ENCODE measurements at places on chromosomes 3 and 15. TPM values are rescaled to one million over a fixed set of nuclear protein-coding genes. Genes with fewer than 3 reads are reported as not detected.

GRCh38 chr3:24595796-24596195 lies 101.1 kb upstream of the THRB start:
- no peaks in the 10 kb centered on the region for H3K4me1 ChIP-seq
- H3K4me3 ChIP-seq, result no peak overlapping the region
- no peak overlapping the region for H3K27ac ChIP-seq
- H3K27me3 ChIP-seq, result 0 out of 2 replicates have a peak, but pooled peaks cover 3% of the 10 kb centered on the region
- no peaks in the 10 kb centered on the region for H3K36me3 ChIP-seq

GRCh38 chr15:33742800-33743199 lies 225.5 kb upstream of the CHRM5 start:
- H3K36me3 ChIP-seq, result no peaks in the 10 kb centered on the region
- no peak for DNase-seq
- H3K27ac ChIP-seq, result no peak overlapping the region
- no peaks in the 10 kb centered on the region for H3K27me3 ChIP-seq
- no peaks in the 10 kb centered on the region for H3K4me1 ChIP-seq

Gene GOLGA8S
- total RNA-seq, result not detected

Gene MUC4
- total RNA-seq, result not detected

Gene GP5
- total RNA-seq, result not detected

Gene TMEM40
- 0.18 TPM for total RNA-seq

Gene ATP13A5
- not detected for total RNA-seq

GRCh38 chr15:101615986-101616848 lies 36.0 kb downstream of the TM2D3 start:
- DNase-seq, result no peak
- H3K27ac ChIP-seq, result no peak overlapping the region
- no peak overlapping the region for H3K4me3 ChIP-seq
- no peaks in the 10 kb centered on the region for H3K36me3 ChIP-seq
- no peaks in the 10 kb centered on the region for H3K27me3 ChIP-seq

GRCh38 chr3:136893848-136894443 lies 31.9 kb downstream of the NCK1 start:
- no peak overlapping the region for H3K4me3 ChIP-seq
- no peak for DNase-seq
- H3K27me3 ChIP-seq, result no peaks in the 10 kb centered on the region
- H3K36me3 ChIP-seq, result peaks cover 20% of the 10 kb centered on the region
- H3K4me1 ChIP-seq, result peaks cover 59% of the 10 kb centered on the region
- 0 out of 2 replicates have a peak overlapping the region, but pooled peaks have one; percentile 6 for H3K27ac ChIP-seq

Gene SLC22A13
- total RNA-seq, result 0.90 TPM

DNA sequence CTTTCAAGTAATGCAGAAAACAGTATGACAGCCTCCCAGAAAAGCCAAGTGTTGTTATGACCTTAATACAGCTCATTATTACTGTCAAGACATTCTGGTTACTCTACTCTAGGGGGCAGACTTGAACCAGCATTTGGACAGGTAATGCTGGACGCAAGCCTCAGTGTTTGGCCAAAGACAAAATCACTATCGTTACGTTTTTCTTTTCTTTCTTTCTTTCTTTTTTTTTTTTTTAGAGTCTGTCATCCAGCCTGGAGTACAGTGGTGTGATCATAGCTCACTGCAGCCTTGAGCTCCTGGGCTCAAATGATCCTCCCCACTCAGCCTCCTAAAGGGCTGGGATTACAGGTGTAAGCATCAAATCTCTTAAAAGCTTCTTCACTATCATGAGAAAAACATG lies 29.4 kb upstream of the TMEM45A start:
- H3K27ac ChIP-seq, result no peak overlapping the region
- no peaks in the 10 kb centered on the region for H3K36me3 ChIP-seq
- peaks cover 4% of the 10 kb centered on the region for H3K4me1 ChIP-seq
- DNase-seq, result peak; percentile 79

GRCh38 chr3:48372862-48373435 lies 930 bp downstream of the FBXW12 start:
- no peak for DNase-seq
- peaks cover 9% of the 10 kb centered on the region for H3K4me1 ChIP-seq

- no peak overlapping the region for H3K27ac ChIP-seq
- DNase-seq, result no peak
- no peak overlapping the region for H3K4me3 ChIP-seq
- no peaks in the 10 kb centered on the region for H3K4me1 ChIP-seq
- H3K27me3 ChIP-seq, result no peaks in the 10 kb centered on the region
- no peaks in the 10 kb centered on the region for H3K36me3 ChIP-seq
Observed at GRCh38 chr3:171183042-171183441, 156.5 kb upstream of the SLC2A2 start.

DNA sequence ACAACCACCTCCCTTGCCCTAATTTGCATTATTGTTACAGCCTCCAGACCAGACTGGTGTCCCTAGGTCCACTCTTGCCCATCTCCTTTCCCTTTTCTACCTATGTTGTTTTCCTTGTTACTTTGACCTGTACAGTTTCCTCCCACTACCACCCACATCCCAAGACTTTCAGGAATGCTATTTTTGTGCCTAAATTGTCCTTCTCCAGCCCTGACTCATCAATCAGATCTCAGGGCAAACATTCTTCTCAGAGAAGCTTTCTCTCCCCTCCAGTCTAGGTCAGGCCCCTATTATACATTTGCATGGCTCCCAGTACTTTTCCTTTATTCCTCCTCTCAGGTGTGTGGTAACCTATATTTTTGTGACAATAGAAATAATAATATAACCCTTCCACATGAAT lies 241.5 kb downstream of the IGSF11 start:
- no peak for DNase-seq
- peaks cover 35% of the 10 kb centered on the region for H3K36me3 ChIP-seq
- H3K27me3 ChIP-seq, result no peaks in the 10 kb centered on the region
- peak overlapping the region; percentile 43 for H3K4me3 ChIP-seq

Gene IQSEC1
- 8.2 TPM for total RNA-seq

Gene GUCA1C
- total RNA-seq, result not detected

DNA sequence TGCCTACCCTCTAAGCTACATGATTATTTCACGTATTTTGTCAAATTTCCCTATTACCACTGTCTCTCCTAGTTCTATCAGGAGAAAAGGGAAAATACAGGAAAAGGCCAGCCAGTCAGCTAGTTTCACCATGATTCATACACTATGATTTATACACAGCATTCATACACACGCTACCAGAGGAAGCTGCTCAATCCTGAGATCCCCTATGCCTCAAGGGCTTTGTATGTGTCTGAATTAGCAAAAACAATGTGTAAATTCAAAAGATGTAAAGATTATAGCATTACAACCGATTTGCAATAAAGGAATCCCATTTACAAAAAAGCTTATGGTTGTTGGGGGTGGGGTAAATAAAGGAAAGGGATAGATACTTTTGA lies 3.1 kb upstream of the ACKR4 start:
- H3K27ac ChIP-seq, result no peak overlapping the region
- peaks cover 57% of the 10 kb centered on the region for H3K4me1 ChIP-seq
- peaks cover 3% of the 10 kb centered on the region for H3K36me3 ChIP-seq
- no peak overlapping the region for H3K4me3 ChIP-seq
- no peak for DNase-seq
- no peaks in the 10 kb centered on the region for H3K27me3 ChIP-seq

DNA sequence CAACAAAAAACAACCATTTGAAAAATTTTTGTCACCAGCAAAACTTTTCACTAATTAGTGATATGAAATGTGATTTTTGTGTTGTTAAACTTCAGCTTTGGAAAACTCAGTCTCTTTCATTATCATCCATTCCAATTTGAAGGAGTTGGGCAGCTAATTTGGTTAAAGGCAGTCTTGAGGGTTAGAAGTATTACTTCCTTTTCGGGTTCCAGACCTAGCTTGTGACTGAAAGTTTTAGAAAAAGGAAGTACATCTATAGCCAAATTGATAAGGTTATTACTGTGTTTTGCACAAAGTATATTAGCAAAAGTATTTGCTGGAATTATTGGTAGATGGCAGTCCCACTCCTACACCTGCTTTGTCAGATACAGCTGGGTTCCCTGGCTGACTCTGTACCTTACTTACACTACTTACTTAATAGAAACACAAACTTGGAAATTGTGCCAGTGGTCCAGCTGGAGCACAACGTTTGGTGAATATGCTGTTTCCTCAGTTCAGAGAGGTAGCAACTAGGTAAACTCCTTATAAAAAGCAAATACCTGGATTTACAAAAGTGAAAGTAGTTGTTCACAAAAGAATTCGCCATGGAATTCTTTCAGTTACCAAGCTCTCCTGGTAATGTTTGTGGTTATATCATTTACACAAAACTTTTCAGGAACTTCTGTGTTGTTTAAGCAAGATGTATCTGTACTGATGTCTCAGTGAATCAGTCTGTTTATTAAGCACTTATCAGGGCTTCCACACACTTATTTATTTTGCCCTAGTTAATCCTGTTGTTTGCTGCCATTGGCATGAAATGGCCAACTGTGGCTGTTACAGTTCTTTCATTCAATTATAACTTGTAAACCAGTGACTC lies 31.6 kb downstream of the TIPARP start:
- H3K27ac ChIP-seq, result peak overlapping the region; percentile 59
- H3K36me3 ChIP-seq, result peaks cover 10% of the 10 kb centered on the region
- peaks cover 22% of the 10 kb centered on the region for H3K4me1 ChIP-seq
- no peak overlapping the region for H3K4me3 ChIP-seq
- no peaks in the 10 kb centered on the region for H3K27me3 ChIP-seq

DNA sequence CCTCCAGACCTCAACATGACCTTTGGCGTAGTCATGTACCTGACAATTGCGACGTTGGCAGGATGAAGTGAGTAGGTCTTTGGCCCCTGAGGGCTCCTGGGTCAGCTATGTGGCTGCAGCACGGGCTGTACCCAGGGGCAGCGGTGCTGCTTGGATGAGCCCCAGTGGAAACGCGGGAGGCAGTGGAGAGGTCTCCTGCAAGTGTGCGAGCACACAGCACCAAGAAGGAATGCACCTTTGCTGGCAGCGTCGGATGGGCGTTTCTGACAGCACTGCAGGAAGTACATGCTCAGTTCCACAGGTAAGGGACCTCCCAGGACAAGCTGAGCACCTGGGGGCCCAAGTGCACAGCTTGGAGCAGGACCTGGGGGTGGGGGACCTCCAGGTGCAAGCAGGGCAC lies 67.4 kb upstream of the UNC13C start:
- H3K4me1 ChIP-seq, result no peaks in the 10 kb centered on the region
- no peak overlapping the region for H3K27ac ChIP-seq
- H3K4me3 ChIP-seq, result no peak overlapping the region
- no peak for DNase-seq

DNA sequence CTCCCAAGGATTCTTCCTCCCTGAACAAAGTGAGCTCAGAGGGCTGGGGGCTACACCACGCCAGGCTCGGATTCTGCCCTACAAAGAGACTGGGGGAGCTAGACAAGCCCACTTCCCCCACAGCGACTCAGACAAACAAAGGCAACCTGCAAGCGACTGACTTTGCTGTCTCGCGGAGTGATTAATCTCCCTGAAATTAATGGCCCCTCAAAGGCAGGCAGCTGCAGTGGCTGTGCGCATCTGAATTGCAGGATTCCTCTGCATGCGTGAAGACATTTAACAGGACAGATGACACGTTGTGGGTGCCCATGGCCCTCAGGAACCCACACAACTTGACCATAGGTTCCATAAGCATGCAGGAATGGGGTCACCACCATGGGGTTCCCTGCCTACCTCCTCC lies 18.4 kb downstream of the CTXND1 start:
- H3K27ac ChIP-seq, result no peak overlapping the region
- no peak overlapping the region for H3K4me3 ChIP-seq
- H3K4me1 ChIP-seq, result no peaks in the 10 kb centered on the region
- H3K27me3 ChIP-seq, result no peaks in the 10 kb centered on the region
- no peak for DNase-seq

GRCh38 chr3:30292192-30292893 lies 314.1 kb upstream of the TGFBR2 start:
- no peaks in the 10 kb centered on the region for H3K36me3 ChIP-seq
- H3K27ac ChIP-seq, result no peak overlapping the region
- H3K4me3 ChIP-seq, result no peak overlapping the region
- no peaks in the 10 kb centered on the region for H3K4me1 ChIP-seq

Gene ERC2
- 3.7 TPM for total RNA-seq

- H3K4me3 ChIP-seq, result no peak overlapping the region
- no peaks in the 10 kb centered on the region for H3K4me1 ChIP-seq
- H3K27me3 ChIP-seq, result no peaks in the 10 kb centered on the region
- no peak for DNase-seq
- H3K27ac ChIP-seq, result no peak overlapping the region
Observed at GRCh38 chr3:6551165-6551564, 309.8 kb upstream of the GRM7 start.

Gene ULK4
- 8.8 TPM for total RNA-seq

DNA sequence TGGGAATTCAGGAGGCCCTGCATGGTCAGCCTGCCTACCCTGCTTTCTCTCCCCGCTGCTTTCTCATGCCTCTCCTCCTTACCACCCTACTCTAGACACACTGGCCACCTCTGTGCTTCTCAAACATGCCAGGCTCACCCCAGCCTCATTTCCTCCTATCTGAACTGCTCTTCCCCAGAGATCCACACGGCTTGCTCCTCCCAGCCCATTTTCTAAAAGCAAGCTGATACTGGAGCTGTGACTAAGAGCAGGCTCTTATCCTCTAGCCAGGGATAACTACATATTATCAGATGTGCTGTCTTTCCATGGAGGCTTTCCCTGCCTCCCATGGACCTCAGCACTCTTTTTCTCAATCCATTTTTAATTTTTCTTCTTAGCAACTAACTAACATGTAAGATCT lies 85.9 kb downstream of the BOC start:
- H3K36me3 ChIP-seq, result no peaks in the 10 kb centered on the region
- peaks cover 8% of the 10 kb centered on the region for H3K4me1 ChIP-seq
- H3K27ac ChIP-seq, result no peak overlapping the region
- DNase-seq, result no peak

DNA sequence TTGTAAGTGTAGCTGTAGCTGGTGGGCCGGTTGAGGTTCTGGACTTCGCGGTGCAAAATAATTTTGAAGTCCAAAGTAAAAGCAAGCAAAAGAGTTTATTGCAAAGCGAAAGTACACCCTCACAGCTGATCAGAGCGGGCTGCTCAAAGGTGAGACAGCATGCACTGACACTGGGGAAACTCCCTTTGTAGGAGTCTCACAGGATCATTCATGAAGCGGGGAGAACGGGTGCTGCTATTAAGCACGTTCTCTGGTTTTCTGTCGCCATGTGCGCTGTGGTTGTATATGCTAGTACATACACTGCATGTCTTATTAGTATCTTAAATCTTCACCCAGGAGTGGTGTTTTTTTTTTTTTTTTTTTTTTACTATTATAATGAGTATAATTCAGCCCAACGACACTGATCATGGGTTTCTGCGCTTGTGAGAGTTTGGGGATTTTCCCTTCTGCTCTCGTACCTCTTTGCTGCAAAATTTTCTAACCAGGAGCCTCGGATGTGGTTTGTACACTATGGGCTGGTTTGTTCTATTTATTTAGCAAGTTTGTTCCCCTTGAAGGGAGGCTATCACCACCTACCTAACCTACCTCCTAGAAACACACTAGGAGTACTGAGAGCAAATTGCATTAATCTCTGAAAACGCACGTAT lies 1.4 kb upstream of the AP4E1 start:
- H3K4me1 ChIP-seq, result peaks cover 30% of the 10 kb centered on the region
- H3K27me3 ChIP-seq, result no peaks in the 10 kb centered on the region
- H3K27ac ChIP-seq, result peak overlapping the region; percentile 44
- H3K4me3 ChIP-seq, result peak overlapping the region; percentile 86
- peak; percentile 73 for DNase-seq
- no peaks in the 10 kb centered on the region for H3K36me3 ChIP-seq

DNA sequence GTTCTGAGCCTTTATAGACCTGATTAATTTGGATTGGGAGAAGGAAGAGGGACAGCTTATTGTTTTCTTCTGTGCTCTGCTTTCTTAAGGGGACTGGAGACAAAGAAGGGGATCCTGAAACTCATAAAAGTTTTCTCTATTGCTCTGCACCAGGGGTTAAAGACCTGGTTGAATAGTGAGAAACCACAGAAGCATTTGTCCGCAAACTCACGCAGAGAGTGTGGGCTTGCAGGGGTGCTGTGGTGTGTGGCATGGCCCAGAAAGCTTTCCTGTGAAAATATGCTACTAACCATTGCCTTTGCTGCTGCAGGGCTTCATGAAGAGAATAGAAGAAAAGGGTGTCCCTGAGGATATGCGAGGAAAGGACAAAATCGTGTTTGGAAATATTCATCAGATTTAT lies 73.1 kb upstream of the UMPS start:
- H3K4me1 ChIP-seq, result no peaks in the 10 kb centered on the region
- no peak for DNase-seq
- no peak overlapping the region for H3K27ac ChIP-seq
